Stomach (tissue), 19 donors: ENCODE measurements at places on chromosomes 3 and 15. TPM values are rescaled to one million over a fixed set of nuclear protein-coding genes. Genes with fewer than 3 reads are reported as not detected.

DNA sequence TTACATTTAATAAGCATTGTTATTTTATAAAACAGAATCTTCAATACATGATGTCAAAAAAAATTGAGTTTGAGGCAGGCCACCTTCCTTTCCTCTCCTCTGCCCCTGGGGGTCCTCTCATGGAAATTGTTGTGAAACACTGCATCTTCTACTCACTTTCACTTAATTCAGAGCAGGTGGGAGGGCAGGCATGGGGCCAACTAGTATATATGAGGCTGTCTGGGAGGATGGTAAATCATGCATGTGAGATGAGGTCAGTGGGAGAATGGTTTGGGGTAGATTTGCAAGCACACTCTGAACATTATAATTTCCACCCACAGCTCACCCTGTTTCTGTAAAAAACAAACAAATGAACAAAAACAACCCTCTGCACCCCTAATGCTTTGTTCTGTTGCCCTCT, 10.4 kb upstream of the CCDC14 start:
- DNase-seq: no peak

DNA sequence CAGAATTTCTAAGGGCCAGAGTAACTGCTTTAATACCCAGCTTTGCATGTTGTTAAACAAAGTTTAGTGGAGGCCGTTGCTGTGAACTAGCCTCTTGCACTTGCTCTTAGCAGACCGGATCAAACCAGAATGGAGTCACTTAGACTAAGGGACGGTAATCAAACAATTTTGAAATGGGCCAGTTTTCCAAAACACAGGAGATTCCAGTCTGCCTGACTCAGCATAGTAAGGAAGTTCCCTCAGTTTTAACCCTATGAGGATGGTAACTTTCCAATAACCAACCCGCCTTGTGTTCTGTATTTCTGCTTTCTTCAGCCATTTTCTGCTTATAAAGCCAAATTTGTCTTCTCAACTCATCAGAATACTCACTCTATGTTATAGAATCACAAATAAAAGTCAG, 77.2 kb upstream of the WDR72 start:
- no peak for DNase-seq

DNA sequence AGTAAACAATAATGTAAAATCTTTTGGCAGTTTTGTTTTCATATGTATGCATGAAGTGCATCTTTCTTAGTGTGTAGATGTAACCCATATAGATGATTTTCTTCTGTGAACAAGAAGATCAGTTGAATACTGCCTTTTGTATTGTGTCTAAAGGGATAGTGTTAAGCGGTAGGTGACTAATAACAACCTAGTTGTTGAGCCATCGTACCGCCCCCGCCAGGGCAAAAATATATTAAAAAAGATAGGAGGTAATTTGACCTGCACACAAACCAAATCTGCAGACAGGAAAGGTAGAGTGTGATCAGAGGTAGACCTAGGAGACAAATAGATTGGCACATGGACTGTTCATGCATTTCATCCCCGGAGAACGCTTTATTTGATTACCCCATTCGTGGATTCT, 3.3 kb upstream of the GMNC start:
- DNase-seq: no peak

DNA sequence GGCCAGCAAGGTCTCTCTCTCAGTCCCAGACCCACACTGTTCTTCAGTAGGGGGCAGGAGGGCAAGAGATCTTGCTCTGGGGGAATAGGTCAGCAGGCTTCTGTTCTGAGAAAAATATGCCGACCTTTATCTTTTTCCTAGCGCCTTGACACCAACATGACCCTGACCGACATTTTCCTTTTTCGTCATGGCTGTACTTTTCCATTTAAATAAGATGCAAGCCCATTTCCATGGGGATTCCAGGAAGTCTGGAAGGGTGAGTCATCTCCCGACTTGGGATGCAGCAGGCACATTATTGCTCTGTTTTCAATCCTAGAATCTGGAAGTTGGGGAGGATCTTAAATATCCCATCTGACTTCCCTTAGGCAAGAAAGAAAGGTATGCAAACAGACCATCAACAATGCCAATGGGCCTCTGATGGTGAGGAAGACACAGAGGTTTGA, 261.5 kb upstream of the LRTM1 start:
- DNase-seq: no peak

- DNase-seq: no peak
These were observed 109.9 kb downstream of the PDCD6IP start for GRCh38 chr3:33908250-33908851.

- DNase-seq: no peak
These were observed 37.1 kb upstream of the ST3GAL6 start for GRCh38 chr3:98726084-98726483.

DNA sequence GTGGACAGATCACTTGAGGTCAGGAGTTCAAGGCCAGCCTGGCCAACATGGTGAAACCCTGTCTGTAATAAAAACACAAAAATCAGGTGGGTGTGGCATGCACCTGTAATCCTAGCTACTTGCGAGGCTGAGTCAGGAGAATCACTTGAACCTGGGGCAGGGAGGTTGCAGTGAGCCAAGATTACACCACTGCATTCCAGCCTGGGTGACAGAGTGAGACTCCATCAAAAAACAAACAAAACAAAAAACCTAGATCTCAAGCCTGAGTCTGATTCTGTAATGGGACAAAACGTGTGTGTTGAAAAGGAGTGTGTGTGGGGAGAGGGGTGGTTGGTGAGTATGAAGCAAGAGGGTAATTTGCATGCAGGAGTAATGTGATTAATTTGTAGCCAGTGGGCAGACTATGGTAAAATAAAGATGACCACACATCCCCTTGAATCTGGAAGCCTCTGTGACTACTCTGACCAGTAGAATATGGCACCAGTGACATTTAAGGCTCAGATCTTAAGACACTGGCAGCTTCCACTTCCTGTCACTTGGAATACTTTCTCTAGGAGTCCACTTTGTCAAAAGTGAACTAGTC, 18.4 kb upstream of the OPA1 start:
- DNase-seq: no peak

DNA sequence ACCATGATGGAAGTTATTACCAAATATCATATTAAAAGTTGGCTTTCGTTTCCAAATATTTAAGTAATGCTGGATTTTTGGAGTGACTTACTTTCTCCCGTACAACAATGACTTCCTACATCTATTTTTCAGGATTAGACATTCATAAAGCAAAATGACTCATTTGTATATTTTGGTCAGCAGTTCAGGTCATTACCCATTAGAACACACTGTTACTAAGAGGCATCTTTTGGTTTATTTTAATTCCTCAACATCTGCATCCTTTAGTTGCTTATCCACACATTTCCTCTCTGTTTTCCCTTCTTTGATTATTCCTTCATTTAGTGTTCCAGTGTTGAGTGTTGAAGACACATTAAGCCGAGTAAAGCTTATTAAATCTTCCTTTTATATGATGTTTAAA, 348.2 kb downstream of the NAALADL2 start:
- DNase-seq: no peak

GRCh38 chr15:80710635-80711554, 15.8 kb downstream of the ABHD17C start:
- DNase-seq: no peak

DNA sequence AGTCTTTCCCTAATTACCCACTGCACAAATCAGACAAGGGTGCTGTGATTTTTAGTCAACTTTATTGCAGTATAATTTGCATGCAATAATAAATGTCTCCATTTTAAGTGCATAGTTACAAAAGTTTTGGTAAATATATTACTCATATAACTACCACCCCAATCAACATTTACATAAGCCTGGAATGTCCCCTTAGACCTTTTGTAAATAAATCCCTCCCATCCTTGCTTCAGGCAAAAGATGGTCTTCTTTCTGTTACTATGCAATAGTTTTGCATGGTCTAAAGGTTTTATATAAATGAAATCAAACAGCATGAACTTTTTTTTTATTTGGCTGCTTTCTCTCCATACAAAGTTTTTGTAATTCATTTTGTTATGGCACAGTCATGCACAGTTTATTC, 235.4 kb downstream of the PYDC2 start:
- no peak for DNase-seq

DNA sequence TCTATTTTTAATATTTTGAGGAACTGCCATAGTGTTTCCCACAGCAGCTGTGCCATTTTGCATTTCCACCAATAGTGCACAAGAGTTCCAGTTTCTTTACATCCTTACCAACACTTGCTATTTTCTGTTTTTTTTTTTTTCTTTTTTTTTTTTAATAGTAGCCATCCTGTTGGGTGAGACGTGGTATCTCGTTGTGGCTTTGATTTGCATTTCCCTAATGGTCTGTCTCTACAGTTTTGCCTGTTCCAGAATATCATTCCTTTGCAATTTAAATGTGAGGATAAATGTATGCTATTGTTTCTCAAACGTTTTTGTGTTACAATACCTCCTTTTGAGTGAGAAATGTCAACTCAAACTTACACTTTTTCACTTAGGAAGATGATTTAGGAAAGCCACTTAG, 22.4 kb downstream of the RCN2 start:
- no peak for DNase-seq

DNA sequence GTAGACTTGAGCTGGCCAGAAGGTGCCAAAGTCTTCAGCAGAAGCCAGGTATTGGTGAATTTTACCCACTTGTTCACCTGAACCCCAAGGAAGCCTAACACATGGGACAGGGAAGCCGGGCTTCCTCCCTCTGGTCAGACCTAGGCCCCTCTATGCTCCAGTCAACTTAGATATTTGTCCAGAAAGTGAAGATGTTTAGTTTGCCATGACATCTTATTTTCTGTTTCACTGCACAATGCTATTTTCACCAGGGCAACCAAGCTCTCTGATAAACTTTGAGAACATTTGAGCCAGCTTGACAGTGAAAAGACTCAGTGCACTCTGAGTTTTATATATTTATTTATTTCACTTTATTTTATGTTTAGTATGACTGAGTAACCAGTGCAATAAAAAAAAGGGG, 71.0 kb downstream of the SOX14 start:
- no peak for DNase-seq

- DNase-seq: no peak
These were observed 149.0 kb downstream of the MAGI1 start for GRCh38 chr3:65889707-65890099.

GRCh38 chr15:70494852-70495571, 268.3 kb downstream of the UACA start:
- no peak for DNase-seq

DNA sequence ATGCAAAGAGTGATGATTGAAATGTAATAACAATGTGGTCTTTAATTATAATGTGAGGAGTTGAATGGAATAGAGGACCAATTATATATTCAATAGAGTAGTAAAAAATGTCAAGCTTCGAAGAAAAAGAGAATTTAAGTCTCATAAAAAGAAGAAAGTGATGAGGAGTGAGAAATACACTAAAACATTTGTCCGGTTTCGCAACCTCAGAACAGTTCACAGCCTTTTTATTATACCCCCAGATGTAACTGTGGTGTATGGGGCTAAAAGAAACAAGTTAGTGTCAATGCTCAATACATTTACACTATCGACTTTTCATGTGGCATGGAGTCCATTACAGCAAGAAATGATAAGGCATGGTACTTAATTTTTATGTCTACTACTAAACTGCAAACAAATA, 386.5 kb upstream of the ATP11B start:
- no peak for DNase-seq

- DNase-seq: no peak
These were observed 21.5 kb downstream of the TJP1 start for GRCh38 chr15:29800491-29801366.

GRCh38 chr3:34200576-34200975, 402.1 kb downstream of the PDCD6IP start:
- DNase-seq: no peak

DNA sequence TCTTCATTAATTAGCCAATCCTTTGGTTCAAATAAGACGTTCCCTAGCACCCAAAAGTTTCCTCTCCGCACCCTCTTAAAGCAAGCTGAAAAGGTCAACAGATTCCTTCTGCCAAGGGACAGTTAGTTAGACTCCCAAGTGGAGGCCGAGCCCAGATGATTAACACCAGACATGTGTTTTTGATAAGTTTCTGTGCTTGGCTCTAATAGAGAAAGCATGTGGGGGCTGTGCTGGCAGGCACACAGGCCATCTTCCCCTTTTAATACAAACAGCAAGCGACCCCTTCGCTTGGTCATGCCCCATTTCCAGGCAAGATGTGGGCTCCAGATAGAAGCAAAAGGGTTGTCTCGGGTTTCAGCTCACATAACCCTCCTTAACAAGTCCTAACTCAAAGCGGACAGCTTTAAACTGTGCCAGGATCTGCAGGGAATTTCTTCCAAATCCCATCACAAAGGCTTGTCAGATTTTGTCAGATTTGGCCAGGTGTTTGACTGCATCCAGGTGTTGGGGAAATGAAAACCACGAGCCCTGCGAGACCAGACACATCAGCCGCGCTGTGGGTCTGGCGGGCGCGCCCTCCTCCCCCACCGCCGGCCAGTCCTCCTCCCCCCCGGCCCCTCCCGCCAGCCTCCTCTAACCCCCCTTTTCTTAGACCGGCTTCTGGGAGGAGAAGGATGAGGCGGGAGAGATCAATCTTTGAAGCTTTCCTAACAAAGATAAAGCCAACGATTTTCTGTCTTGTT, 3.3 kb downstream of the HES1 start:
- peak; percentile 78 for DNase-seq

- DNase-seq: no peak
These were observed 20.8 kb downstream of the GADL1 start for GRCh38 chr3:30873671-30874070.

- no peak for DNase-seq
These were observed 5.1 kb upstream of the TM6SF1 start for GRCh38 chr15:83102346-83102745.

DNA sequence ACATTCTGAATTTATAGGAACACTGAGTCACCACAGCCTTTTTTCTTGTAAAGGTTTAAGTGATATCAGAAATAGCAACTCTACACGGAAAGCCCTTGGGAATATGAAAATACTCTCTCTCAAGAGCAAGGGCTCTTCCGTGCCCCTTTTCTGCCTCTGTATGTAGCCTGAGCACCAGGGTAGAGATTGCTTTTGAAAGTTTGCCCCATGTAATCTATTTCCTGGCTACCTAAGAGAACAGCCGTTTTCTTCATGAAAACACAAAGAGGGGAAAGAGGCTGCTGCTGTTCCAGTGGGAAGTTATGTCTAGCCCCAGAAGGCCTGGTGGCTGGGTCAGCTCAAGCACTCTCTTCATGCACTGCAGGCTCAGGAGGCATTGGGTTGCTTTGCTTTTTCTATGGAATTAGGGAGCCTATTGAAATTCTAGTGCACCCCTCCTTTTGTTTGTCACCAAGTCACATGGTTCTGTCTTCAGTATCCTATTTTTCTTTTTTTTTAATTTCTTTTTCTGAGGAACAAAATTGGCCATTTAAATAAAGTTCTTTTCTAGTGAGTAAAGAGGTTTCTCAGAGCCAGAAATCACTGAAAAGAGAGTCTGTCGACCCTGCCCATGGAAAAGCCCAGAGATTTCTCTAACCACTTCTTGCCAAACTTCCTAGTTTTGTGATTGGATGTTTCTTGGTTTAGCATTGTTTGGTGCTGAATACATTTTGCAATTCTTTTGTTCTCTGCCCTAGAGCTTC, 39.5 kb downstream of the TIGIT start:
- no peak for DNase-seq

The CEP19 gene
- total RNA-seq: not detected

The RAB5A gene
- 163 TPM for total RNA-seq

The BCL2A1 gene
- 0.87 TPM for total RNA-seq

The ANAPC13 gene
- 24.5 TPM for total RNA-seq

The LIPC gene
- total RNA-seq: not detected

The PATL2 gene
- 3.1 TPM for total RNA-seq

The BNC1 gene
- total RNA-seq: not detected

The SAXO2 gene
- total RNA-seq: 18.7 TPM
